Thymus (tissue), 14 donors: ENCODE measurements at places on chromosomes 1 and 21. TPM values are rescaled to one million over a fixed set of nuclear protein-coding genes. Genes with fewer than 3 reads are reported as not detected.

DNA sequence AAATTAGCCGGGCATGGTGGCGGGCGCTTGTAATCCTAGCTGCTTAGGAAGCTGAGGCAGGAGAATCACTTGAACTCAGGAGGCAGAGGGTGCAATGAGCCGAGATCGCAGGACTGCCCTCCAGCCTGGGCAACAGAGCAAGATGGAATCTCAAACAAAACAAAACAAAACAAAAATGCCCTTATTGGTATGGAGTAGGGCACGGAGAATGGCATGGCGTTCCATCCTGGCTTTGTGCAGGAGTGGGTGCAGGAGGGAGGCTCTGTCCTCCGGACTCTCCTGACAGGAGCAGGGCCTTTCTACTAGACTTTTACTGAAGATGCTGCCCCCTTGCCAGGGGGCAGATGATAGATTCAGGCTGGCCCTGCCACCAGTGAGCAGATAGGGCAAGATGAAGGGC lies 1.0 kb downstream of the TMEM61 start:
- peaks cover 16% of the 10 kb centered on the region for H3K27me3 ChIP-seq
- no peaks in the 10 kb centered on the region for H3K36me3 ChIP-seq
- no peak overlapping the region for H3K27ac ChIP-seq

DNA sequence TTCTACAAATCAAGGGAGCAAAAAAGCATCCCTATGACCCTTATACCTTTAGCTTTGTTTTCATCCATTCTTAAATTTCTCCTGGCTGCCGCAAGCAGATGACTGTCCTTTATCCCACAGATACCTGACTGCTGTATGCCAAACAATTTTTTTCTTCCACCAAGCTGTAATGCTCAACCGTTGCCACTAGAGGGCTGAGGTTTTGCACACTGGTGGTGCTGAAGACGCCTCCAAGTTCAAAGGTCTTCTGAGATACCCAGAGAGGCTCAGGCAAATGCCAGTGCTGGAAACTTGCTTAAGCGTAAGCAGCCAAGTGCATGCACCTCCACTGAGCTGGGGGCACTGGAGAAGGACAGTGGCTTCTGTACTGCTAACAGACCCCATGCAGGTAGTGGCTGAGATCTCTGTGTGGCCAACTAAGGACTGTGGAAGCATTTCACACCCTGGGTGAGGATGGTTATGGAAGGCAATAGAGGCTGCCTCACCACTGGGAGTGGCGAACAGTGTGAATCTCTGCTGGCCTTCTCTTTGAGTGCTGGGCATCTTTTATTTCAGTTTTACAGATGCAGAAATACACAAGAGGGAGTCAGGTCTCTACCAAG lies 28.5 kb downstream of the CNIH3 start:
- H3K4me1 ChIP-seq = no peaks in the 10 kb centered on the region
- no peak overlapping the region for H3K4me3 ChIP-seq
- DNase-seq = peak; percentile 63

GRCh38 chr1:171860696-171861095 lies 19.4 kb downstream of the DNM3 start:
- no peak overlapping the region for H3K4me3 ChIP-seq
- no peaks in the 10 kb centered on the region for H3K4me1 ChIP-seq
- no peaks in the 10 kb centered on the region for H3K27me3 ChIP-seq
- no peak for DNase-seq
- H3K36me3 ChIP-seq = no peaks in the 10 kb centered on the region
- H3K27ac ChIP-seq = no peak overlapping the region

- no peak overlapping the region for H3K4me3 ChIP-seq
- no peaks in the 10 kb centered on the region for H3K27me3 ChIP-seq
- H3K4me1 ChIP-seq = peaks cover 7% of the 10 kb centered on the region
- DNase-seq = no peak
- H3K27ac ChIP-seq = no peak overlapping the region
Measured at GRCh38 chr1:228490120-228491078, 3.2 kb downstream of the RNF187 start.

GRCh38 chr1:89483010-89483756 lies 41.4 kb upstream of the LRRC8B start:
- no peaks in the 10 kb centered on the region for H3K27me3 ChIP-seq
- peak; percentile 69 for DNase-seq
- no peaks in the 10 kb centered on the region for H3K36me3 ChIP-seq
- H3K27ac ChIP-seq = no peak overlapping the region
- H3K4me3 ChIP-seq = no peak overlapping the region
- H3K4me1 ChIP-seq = peaks cover 16% of the 10 kb centered on the region

TEX38 gene
- 0.14 TPM for polyA plus RNA-seq

DNA sequence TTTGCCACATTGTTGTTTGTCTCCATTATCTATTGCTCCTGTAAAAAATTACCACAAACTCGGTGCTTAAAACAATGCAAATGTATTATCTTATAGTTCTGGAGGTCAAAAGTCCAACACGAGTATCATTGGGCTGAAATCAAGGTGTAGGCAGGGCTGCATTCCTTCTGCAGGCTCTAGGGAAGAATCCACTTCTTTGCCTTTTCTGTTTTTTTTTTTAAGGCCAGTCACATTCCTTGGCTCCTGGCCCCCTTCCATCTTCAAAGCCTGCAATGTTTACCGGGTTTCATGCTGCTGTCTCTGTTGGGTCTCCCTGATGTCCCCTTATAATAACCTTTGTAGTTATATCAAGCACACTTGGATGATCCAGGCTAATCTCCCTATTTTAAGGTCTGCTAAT lies 212.7 kb downstream of the PTBP2 start:
- no peaks in the 10 kb centered on the region for H3K4me1 ChIP-seq
- H3K27ac ChIP-seq = no peak overlapping the region
- no peaks in the 10 kb centered on the region for H3K36me3 ChIP-seq
- DNase-seq = no peak

GRCh38 chr1:98923667-98924066 lies 81.0 kb downstream of the PLPPR5 start:
- H3K27ac ChIP-seq = no peak overlapping the region
- no peaks in the 10 kb centered on the region for H3K27me3 ChIP-seq
- DNase-seq = no peak

TCEA3 gene
- polyA plus RNA-seq = 5.5 TPM

HES3 gene
- polyA plus RNA-seq = not detected

GRCh38 chr1:15598436-15598835 lies 13.6 kb upstream of the AGMAT start:
- peaks cover 5% of the 10 kb centered on the region for H3K4me1 ChIP-seq
- H3K4me3 ChIP-seq = no peak overlapping the region
- no peaks in the 10 kb centered on the region for H3K36me3 ChIP-seq
- no peak for DNase-seq

DNA sequence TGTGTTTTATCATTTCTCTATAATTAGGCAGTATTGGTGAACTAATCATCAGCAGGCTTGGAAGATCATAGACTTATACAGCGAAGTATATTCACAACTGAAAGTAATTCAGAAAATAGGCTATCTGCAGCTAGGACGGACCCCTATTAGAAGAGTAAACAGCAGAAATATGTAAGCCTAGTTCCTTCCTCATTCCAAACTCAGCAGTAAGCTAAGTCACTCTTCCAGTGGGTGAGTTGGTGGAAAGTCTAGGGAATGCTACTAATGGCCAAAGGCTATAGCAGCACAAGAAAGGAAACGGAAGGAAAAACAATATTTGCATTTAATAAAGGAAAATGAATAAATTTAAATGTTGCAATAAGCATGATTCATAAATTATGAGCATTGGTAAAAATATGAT lies 918.1 kb upstream of the TMPRSS15 start:
- H3K27ac ChIP-seq = no peak overlapping the region
- H3K36me3 ChIP-seq = no peaks in the 10 kb centered on the region
- H3K4me1 ChIP-seq = no peaks in the 10 kb centered on the region
- no peak overlapping the region for H3K4me3 ChIP-seq
- DNase-seq = no peak
